Left lung (tissue), 14 donors: ENCODE measurements at places on chromosomes 5 and 9. TPM values are rescaled to one million over a fixed set of nuclear protein-coding genes. Genes with fewer than 3 reads are reported as not detected.
A peak's percentile ranks its signal among the peaks of the same experiment; 100 is the strongest.

GRCh38 chr5:35533156-35533555 lies 84.5 kb upstream of the SPEF2 start:
- H3K4me3 ChIP-seq, result no peak overlapping the region
- no peak overlapping the region for H3K27ac ChIP-seq
- H3K36me3 ChIP-seq, result no peaks in the 10 kb centered on the region
- H3K27me3 ChIP-seq, result no peaks in the 10 kb centered on the region

DNA sequence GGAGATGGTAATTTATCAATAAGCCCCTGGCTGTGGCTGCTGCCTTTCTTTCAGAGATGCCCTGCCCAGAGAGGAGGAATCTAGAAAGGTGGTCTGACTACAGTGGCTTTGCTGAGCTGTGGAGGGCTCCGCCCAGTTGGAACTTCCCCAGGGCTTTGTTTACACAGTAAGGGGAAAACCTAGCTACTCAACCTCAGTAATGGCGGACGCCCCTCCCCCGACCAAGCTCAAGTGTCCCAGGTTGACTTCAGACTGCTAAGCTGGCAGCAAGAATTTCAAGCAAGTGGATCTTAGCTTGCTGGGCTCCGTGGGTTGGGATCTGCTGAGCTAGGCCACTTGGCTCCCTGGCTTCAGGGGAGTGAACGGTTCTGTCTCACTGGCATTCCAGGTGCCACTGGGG lies 865.4 kb upstream of the ACO1 start:
- no peak overlapping the region for H3K27ac ChIP-seq
- H3K4me3 ChIP-seq, result no peak overlapping the region
- H3K27me3 ChIP-seq, result no peaks in the 10 kb centered on the region
- no peaks in the 10 kb centered on the region for H3K4me1 ChIP-seq

DNA sequence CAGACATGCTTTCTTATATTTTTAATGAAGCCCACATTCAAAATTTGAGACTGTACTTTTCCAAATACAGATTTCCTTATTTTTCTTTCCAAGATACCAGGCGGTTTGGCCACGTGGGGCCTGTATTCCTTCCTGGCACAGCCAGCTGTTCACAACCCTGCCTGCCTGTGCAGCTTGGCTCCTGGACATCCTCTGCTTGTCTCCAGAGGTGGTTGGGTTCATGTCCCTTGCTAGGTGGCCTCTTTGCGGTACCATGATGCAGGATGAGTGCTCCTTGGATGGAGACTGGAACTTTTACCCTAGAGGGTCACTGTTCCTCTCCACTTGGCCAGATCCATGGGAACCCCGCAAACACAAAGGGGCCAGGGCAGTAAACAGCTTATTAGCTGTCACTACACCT lies 297.5 kb upstream of the MSX2 start:
- no peak for DNase-seq
- no peak overlapping the region for H3K4me3 ChIP-seq
- no peaks in the 10 kb centered on the region for H3K36me3 ChIP-seq
- no peak overlapping the region for H3K27ac ChIP-seq
- H3K27me3 ChIP-seq, result peaks cover 20% of the 10 kb centered on the region

DNA sequence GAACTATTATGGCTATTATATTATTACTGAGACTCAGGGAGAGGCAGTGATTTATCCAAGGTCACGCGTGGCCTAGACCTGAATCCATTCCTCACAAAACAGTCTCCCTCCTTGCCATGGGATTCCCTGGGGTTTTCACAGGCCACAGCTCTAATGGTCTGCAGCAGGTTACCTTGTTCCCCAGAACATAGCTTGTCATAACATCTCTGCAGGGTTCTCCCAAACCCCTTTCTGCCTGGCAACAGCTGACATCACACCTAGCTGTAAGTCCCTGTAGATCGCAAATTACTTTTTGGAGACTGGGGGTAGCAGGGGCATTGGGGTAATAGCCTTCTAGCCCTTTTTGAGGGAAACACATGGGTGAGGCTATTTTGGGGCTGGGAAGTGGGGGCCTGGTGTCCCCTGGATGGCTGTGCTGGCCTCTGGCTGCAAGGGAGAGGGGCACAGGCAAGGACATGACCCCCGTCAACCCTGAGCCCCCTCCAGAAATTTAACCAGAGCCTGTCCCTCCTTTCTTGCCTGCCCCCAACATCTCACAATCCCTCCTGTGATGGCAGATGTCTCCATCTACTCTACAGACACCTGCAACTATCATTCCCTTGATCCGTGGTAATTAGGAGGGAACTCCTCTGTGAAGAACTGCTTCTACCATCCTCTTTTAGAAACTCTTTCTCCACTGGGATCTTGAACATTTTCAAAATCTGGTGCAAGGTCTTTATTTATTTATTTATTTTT lies 1.3 kb downstream of the CD74 start:
- H3K36me3 ChIP-seq, result no peaks in the 10 kb centered on the region
- H3K27ac ChIP-seq, result peak overlapping the region; percentile 97
- peak overlapping the region; percentile 48 for H3K4me3 ChIP-seq
- DNase-seq, result peak; percentile 28
- peaks cover 6% of the 10 kb centered on the region for H3K4me1 ChIP-seq

DNA sequence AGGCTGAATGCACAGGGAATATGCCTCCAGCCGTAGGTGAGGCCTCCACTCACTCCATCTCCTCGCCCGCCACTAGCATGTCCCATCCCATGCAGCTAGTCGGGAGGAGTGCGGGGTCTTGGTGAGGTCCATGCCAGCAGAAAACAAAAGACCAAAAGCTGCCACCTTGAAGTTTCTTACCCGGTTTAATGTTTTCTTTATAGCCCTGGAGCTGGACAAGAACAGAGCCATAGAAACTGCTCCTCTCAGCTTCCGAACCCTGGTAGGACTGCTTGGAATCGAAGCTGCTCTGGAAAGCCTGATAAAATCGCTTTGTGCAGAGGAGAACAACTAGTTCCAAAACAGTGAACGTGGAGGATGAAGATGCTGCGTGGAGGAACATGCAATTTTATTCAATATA lies 57.1 kb downstream of the IPPK start:
- H3K27me3 ChIP-seq, result no peaks in the 10 kb centered on the region
- H3K36me3 ChIP-seq, result no peaks in the 10 kb centered on the region
- no peaks in the 10 kb centered on the region for H3K4me1 ChIP-seq
- DNase-seq, result no peak
- H3K4me3 ChIP-seq, result no peak overlapping the region

- no peak for DNase-seq
- H3K36me3 ChIP-seq, result no peaks in the 10 kb centered on the region
- no peaks in the 10 kb centered on the region for H3K4me1 ChIP-seq
- no peaks in the 10 kb centered on the region for H3K27me3 ChIP-seq
Observed at GRCh38 chr9:87375397-87376073, 122.1 kb upstream of the DAPK1 start.

Gene BHMT2
- 4.8 TPM for total RNA-seq

Gene DPP7
- total RNA-seq, result 165 TPM
